Pons (tissue), 1 donor: ENCODE measurements at places on chromosomes 11 and 22.
A peak's percentile ranks its signal among the peaks of the same experiment; 100 is the strongest.

DNA sequence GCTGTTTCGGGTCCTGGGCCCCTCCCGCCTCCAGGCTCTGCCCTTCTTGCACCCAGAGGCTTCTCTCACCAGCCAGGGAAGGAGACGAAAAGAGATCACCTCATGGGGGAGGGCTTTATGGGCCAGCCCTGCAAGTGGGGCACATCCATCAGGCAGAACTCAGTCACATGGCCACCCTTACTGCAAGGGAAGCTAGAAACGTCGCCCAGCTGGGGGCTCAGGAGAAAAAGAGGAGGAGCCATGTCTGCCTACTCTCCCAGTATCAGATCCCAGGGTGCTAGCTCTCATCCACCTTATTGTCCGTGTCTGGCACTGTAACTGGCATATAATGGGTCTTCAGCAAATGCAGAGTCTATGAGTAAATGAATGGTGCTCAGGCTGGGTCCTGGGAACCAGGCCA is 24.2 kb downstream of the MFNG start:
- no peak for DNase-seq

DNA sequence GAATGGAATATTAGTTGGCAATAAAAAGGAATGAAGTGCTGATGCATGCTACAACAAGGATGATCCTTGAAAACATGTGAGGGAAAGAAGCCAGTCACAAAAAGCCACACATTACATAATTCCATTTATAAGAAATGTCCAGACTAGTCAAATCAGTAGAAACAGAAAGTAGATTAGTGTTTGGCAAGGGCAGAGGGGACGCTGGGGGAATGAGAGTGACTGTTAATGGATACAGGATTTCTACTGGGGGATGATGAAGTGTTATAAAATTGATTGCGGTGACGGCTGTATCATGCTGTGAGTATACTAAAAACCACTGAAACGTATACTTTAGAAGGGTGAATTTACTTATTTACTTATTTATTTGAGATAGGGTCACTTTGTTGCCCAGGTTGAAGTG is 57.9 kb downstream of the C11orf58 start:
- no peak for DNase-seq

- DNase-seq: peak; percentile 79
These were observed 331.8 kb upstream of the MPPED2 start for GRCh38 chr11:30917859-30918478.

GRCh38 chr11:3058753-3059664 is 1.8 kb upstream of the CARS1 start:
- no peak for DNase-seq

DNA sequence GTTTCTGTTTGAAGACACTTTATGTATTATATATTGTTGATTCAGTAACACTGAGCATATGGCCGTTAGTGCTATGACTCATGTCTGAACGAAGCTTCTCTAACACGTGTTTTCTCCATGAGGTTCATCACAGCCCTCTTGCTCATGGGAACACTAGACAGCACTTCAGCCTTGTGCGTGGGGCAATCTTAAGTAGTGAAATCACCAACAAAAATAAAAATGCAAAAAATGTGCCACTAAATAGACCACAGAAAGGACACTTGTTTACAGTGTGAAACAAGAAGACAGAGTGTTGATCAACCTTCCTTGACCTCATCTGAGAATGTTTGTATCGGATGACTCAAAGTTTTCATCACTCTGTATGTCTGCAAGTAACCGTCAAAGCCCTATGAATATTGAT is 94.5 kb downstream of the FDX1 start:
- DNase-seq: no peak

DNA sequence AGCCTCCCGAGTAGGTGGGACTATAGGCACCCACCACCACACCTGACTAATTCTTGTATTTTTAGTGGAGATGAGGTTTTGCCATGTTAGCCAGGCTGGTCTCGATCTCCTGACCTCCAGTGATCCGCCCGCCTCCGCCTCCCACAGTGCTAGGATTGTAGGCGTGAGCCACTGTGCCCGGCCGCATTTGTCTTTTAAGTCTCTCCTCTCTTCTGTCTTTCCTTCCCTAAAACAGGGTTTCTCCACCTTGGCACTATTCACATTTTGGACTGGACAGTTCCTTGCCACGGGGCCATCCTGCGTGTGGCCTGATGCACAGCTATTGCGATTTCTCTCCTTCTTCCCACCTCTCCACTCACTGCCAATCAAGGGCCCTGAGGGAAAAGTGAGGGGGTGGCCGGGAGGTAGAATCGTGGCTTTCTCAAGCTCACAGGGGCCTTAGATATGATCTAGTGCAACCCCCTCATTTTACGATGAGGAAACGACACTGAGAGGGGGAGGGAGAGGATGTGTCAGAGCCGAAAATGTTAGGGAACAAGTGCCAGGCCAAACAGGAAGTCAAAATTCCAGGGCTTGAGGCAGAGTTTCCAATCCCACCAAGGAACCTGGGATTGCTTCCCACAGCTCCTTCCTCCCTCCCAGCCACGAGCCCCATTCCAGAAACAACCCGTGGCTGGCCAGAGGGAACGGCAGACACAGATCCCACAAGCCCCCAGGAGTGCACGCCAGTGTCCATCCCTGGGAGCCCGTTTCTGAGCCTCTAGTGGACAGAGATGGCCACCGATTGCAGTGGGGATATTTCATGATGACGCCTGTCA is 21.2 kb downstream of the SCGB1A1 start:
- DNase-seq: no peak

DNA sequence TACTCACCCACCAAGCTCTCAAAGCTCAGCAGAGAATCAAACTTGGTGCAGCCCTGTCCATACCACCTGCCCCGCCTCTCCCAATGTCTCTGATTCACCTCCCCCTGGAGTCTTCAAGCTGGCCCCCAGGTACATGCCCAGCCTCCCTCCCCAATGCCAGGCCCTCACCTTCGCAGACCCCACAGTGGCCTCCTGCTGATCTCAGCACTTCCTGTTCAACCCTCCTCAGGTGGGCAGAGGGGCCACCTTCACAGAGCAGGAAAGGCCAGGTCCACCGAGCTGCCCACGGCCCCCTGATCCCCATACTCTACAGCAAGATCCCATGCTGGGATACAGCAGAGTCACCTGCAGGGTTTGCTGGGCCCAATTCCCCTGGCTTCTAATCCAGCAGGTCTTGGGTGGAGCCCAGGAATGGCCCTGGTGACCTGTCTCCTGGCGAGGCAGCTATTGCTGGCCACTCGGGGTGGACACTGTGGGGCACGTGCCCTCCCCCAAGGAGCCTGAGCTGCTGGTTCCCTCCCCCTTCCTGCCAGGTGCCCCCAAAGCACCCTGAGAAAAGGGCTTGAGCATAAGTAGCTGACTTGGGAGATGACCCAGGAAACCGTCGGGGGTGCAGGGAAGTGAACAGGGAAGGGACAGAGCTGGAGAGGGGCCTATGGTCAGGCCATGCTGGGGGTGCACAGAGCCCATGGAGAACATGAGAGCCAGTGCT is 150.7 kb downstream of the BRD1 start:
- DNase-seq: no peak

GRCh38 chr11:67534070-67534679 is 10.9 kb upstream of the CABP2 start:
- no peak for DNase-seq

DNA sequence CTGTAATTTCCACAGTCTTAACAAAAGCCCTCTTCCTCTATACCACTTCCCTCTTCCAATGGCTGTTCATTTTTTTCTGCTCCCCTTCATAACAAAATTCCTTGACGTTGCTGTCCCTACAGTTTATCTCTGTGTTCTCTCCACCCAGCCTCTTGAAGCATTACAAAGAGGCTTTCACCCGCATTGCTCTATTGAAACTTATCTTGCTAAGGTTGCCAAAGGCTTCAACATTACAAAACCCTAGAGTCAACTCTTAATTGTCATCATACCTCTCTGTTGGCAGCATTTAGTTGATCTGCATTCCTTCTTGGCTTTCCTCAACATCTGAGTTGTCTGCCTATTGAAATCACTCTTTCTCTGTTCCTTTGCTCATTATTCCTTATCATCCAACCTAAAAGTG is 1055.7 kb downstream of the JRKL start:
- no peak for DNase-seq
